Activated naive CD8-positive, alpha-beta T cell treated with anti-CD3 and anti-CD28 coated beads for 36 hours (primary cell): ENCODE measurements at places on chromosomes 6 and 20.

DNA sequence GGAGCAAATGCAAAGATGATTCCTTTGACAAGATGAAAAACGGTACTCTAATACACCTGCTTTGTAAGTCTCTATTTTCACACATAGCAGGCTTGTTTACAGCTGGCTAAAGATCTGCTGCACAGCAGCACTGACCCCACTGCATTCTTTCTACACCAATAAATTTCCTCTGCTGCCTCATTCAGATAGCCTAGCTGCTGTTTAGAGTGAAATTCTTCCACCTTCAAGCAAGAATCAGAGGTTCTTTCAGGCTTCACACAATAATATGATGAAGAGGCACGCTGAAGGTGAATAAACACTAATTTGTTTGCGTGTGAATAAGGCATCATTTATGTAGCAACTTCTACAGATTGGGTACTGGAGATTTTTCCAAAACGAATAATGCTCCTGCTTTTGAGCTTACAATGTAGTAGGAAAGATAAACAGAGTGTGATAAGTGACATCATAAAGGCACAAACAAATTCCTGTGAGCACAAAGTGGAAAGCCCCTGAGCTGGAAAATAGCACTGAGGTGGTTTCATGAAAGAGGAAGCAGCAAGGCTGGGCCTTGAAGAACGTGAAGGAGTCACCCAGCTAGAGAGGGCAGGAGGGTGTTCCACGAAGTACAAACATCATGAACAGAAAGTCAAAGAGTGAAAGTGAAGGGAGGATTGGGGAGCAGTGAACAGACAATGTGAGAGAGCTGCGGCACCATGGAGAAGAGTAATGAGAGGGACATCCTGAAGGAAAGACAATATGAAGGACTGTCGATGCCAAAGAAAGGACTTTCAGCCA is 543.4 kb downstream of the CD83 start:
- DNase-seq = peak; percentile 24

GRCh38 chr6:41150671-41151070 is 3.5 kb downstream of the TREML1 start:
- no peak for DNase-seq

GRCh38 chr6:90268178-90268577 is 28.5 kb downstream of the BACH2 start:
- DNase-seq = peak; percentile 42

- DNase-seq = no peak
These were observed 131.7 kb downstream of the DNAH8 start for GRCh38 chr6:38846844-38847243.
